ENCODE measurements at places on chromosomes 3 and 15.
A peak's percentile ranks its signal among the peaks of the same experiment; 100 is the strongest.

DNA sequence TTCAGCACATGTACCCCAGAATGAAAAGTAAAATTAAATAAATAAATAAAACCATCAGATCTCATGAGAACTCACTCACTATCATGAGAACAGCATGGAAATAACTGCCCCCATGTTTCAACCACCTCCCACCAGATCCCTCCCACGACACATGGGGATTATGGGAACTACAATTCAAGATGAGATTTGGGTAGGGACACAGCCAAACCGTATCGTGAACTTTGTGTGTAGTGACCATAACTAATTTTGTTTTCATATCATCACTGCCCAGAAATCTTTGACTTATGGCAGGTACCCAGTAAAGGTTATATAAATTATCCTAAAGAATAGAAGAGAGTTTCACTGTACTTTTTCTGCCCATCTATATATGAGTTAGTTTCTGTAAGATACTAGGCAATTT is 766.5 kb downstream of the ROBO1 start:
- DNase-seq = no peak

DNA sequence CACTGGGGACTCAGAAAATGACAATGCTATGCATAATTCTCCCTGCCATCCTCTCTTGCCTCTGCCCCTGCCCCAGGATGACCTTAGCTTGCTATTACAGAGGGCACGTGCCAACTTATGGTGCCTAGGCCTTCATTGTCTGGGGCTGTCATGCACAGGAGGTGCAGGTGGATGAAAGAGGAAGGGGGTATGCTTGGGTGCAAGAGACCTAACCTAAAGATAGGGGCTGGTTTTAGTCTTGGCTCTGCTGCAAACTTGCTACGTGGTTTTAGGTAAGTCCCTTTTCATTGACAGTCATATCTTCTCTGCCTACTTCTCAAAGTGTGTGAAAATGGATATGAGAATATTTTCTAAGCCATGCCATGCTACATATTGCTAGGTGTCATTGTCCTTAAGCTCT is 161.3 kb downstream of the EPHB1 start:
- DNase-seq = no peak

DNA sequence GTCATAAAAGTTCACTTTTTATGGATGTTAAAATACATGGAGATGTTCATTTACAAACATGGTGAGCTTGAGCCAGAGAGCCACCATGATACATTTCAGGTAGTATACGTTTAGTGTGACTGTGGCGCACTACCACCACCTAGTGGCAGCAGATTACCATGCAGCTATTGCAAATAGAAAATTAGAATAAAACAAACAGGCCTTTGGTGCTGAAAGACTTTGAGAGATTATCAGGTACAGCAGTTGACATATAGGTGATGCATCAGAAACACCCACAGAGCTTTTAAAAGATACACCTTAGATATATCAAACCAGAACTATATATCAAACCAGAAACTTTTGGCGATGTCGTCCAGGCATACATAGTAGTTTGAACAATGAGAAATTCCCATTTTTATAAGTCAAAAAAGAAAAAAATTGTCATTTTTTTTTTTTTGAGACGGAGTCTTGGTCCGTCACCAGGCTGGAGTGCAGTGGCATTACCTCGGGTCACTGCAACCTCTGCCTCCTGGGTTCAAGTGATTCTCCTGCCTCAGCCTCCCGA is 42.0 kb upstream of the ICE2 start:
- peak; percentile 36 for DNase-seq

DNA sequence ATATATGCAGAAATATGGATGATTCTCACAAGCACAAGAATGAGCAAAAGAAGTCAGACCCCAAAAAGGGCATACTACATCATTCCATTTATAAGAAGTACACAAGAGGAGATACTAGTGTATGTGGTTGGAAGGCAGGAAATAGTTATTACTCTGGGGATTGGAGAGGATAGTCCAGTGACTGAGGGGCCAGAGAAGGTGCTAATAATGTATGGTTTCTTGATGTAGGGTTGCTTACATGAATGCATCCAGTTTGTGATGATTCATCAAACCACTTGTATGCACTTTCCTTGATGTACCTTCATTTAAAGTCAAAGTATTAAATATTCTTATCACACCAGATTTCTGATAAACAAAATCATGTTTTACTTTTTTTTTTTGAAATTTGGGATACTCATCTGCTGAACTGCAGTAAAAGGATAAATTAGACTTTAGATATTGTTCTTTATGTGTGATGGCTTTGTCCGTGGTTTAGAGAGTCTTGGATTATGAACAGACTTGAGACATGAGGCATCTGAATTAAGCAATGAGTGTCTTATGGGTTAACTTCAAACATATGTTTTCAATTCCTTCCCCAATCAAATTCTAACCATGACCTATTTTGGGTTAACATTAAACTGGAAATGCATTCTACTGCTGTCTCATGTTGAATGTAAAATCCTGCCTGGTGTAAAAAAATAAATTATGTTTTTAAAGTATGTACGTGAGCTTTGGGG is 171.2 kb downstream of the SEMA6D start:
- no peak for DNase-seq

- no peak for DNase-seq
Measured at GRCh38 chr3:42298259-42298658, 32.3 kb upstream of the CCK start.

GRCh38 chr3:195732940-195733339 is 12.2 kb downstream of the MUC20 start:
- DNase-seq = no peak
